ENCODE measurements at places on chromosomes 1 and 21.

GRCh38 chr1:168116327-168116799 lies 20.4 kb downstream of the GPR161 start:
- DNase-seq = no peak

GRCh38 chr1:183206538-183207122 lies 20.6 kb downstream of the LAMC2 start:
- DNase-seq = no peak

DNA sequence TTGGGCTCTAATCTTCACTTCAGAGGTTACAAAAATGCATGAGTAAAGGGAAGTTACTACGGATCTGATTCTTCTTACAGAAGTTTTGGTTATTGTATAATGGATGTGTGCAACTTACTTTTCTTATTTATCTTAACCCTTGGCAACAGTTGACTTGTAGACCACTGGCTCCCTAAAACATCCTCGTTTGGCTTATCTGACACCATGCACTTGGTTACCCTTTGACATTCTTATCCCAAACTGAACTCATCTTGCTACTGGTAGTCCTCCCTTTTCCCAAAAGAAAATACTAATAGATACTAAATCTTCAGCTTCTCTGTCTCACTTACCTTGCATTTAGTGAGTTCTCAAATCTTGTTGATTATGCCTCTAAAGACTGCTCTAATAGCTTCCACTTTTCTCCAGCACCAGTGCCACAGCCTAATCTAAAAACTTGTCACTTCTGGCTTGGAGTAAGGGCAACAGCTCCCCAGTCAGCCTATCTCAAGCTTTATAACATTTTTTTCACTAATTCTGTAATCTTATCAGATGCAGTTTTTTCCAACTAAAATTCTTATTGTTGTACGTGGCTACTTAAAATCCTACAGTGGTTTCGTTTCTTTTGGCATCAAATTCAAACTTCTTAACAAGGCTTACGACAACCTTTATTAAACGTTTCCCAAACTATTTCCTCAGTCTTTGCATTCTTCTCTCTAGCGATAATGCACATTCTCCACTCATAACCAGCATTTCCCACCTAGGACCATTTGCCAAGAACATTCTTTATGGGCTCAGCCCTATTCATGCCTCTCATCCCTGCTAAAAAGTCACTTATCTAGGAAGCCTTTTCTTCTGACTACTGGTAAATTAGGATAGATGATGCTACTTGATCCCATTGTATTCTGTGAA lies 204.2 kb downstream of the KCNT2 start:
- DNase-seq = no peak

GRCh38 chr21:35575280-35575915 lies 484.9 kb downstream of the SETD4 start:
- DNase-seq = no peak

GRCh38 chr1:86823821-86824500 lies 90.0 kb downstream of the SELENOF start:
- no peak for DNase-seq

GRCh38 chr1:161241682-161242081 lies 3.7 kb upstream of the NR1I3 start:
- DNase-seq = no peak

- no peak for DNase-seq
Measured at GRCh38 chr1:79323239-79324025, 316.9 kb upstream of the ADGRL4 start.

DNA sequence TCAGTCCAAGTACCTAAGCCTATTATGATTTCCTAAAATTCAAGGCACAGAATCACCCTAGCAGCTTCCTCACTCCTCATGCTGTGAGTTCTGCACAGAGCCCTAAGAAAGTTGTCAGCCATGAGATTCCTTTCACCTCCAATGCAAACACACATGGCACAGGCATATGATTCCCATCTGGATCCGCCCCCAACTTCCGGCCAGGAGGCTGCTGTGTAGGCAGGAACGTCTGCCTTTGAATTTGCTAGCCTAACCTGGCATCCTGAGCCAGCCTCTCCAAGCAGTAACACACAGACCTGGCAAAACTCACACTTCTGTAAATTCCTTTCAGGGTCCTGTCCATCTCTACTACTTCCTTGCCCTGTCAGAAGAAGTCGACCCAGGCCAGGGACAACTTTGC lies 521.1 kb upstream of the BEND5 start:
- DNase-seq = no peak

DNA sequence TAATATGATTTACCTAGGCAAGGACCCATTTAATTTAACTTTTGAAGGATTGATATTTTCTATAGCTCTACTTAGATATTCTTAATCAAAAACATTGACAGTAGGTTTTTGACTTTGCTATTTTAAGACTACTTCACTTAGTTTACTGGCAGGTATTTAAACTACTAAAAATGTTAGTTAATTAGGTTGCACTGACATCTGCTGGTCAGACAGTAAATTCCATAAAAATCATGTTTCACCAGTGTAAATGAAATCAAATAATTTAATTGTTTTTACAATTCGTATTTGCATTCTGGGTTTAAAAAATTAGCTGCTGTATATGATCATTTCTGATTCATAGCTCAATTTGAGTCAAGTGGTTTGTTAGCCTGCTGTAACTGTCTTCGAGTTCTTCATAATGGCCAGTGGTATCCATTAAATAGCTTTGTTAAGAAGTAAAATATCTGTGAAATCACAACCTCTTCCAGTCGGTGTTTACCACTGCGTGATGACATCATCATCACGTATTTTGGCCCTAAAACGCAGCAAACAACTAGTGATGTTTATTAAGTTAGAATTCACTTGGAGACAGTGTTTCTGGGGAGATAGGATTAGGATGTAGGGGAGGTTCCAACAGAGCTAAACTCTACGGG lies 26.2 kb downstream of the EXTL2 start:
- no peak for DNase-seq

DNA sequence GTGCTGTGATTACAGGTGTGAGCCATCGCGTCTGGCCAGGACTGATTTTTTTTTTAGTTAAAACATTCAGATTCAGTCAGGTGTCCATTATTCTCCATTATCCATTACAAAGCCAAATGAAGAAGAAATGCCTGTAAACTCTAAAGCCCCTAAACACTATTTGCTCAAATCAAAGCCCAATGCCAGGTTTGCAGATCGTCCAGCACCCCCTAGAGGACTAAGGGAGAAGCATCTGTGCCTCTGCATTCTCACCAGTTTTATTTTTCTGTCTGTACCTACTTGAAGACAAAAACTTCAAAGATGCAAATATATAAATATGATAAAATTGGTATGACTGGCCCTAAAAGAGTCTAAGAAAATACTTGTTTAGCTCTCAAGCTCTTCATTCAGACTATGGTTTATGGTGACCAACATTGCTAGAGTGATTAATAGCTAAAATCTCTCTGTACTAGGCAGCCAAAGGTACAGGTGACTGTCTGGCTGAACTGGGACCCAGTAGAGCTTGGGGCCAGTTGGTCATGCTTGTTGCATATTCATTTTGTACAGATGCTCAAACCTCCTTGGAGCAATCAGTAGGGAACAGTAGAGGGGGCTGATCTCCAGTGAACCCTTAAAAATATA lies 138.4 kb downstream of the SYT2 start:
- no peak for DNase-seq

GRCh38 chr1:26858160-26858559 lies 4.8 kb upstream of the SFN start:
- no peak for DNase-seq

DNA sequence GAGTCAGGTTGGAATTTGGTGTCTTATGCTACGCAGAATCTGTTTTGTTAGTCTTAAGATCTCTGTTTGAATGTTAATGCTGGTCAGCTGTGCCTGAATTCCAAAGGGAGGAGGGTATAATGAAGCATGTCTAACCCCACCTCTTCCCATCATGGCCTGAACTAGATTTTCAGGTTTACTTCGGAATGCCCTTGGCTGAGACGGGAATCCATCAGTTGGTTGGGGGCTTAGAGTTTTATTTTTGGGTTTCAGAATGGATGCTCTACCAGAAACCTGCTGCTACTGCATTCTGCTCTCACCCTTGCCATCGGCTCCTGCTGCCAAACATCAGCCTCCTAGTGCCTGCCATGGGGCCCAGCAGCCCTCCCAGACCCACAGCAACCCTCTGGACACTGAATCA lies 24.1 kb upstream of the ETV3 start:
- DNase-seq = no peak

DNA sequence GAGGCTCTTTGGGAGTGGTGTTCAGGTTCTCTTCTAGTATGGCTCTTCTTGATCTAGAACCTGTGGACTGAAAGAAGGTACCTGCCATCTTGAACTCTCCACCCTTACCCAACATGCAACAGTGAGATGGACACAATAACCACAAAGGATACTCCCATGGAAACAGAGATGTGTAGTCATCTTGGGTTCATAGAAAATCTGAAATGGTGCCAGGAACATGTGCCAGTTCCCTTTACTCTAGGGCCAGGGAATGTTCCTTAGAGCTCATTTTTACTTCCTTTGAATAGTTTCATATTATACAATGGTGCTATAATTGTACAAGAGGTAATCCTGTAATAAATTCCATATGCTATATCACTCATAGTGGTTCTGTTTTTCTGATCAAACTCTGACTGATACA lies 13.2 kb upstream of the SCYL3 start:
- DNase-seq = no peak

DNA sequence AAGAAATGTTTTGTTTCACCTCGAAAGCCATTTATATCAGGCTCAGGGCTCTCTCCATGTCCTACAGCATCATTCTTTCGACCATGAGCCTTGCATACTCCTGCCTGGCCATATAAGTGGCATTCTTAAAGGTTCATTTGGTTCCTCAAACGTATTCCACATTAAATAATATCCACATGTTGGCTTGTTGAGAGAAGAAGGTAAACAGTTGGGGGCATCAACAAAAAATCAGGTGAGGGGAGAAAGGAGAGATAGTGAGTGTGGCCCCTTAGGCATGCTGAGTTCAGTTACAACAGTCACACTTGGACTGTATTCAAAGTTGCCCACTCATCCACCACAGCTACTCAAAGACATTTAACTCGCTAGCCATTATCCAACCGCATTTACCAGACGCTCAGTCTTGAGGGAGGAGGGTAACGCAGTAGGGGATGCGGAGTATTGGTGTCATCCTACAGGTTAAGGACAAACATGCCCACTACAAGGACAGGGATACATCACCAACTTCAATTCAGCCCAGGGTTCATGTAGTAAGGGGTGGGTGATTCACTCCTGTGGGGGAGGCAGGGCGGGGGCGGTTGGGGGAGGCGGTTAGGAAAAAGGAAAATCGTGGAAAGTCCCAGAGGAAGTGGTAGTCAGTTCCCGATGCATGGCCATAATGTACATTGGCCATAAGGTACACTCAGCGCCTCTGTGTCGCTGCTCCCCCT lies 1.4 kb downstream of the ZNF697 start:
- DNase-seq = no peak

DNA sequence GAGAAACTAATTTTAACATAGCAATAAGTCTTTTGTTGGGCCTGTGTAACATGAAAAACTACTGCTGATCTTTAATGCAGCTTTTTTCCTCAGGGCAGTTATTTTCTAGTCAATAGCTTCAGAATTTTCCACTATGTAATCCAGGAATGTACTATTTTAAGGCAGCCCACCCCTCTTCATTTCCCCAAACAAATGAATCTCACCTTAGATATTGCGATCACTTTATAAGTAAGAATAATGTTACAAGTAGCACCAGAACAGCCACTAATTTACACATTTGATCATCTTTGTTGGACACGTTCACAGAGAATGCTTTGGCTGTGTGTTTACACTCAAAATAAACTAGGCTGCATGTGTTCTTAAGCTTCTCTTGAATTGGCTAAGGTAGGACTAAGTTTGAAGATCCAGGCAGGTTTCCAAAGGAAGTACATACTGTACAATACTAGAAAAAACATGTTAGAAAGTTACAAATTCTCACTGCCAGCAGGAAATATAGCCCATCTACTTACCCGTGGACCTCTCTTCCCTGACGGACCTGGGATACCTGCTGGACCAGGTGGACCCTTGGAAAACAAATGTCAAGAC lies 41.7 kb downstream of the COL24A1 start:
- DNase-seq = no peak

- no peak for DNase-seq
Measured at GRCh38 chr1:172359491-172359999, 60.9 kb upstream of the C1orf105 start.

DNA sequence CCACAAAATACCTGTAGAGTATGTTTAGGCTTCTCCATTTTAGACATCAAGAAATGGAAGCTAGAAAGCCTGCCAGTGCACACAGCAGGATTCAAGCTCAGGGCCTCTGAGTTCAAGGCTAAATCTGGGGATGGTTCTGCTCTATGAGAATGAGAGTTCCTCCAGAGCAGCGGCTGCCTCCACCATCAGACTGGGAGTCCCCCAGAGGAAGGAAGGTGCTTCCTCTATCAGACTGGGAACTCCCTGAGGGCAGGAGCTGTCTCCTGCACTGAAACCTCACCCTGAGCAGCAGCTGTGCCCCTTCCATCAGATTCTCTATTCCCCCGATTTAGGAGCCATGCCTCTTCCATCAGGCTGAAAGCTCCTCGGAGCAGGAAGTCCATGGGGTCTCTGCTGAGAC lies 20.1 kb downstream of the PLA2G5 start:
- no peak for DNase-seq

GRCh38 chr1:18938707-18939070 lies 17.8 kb downstream of the IFFO2 start:
- DNase-seq = no peak

DNA sequence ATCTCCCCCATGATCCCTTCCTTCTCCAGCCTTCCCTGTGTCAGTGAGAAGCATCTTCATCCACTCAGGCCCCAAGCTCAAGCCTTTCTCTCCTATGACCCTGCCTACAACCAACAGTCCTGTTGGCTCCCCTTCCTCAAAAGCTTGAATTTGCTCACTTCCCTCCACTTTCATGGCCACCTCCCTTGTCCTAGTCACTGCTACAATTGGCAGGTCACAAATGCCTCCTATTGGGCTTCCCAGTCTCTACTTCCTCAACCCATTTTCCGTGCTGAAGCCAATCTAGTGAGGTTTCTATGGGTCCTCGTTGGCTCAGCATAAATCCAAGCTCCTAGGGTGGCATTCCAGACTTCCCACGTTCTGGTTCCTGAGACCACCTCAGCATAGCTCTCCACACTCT lies 40.2 kb upstream of the SLC6A9 start:
- no peak for DNase-seq

DNA sequence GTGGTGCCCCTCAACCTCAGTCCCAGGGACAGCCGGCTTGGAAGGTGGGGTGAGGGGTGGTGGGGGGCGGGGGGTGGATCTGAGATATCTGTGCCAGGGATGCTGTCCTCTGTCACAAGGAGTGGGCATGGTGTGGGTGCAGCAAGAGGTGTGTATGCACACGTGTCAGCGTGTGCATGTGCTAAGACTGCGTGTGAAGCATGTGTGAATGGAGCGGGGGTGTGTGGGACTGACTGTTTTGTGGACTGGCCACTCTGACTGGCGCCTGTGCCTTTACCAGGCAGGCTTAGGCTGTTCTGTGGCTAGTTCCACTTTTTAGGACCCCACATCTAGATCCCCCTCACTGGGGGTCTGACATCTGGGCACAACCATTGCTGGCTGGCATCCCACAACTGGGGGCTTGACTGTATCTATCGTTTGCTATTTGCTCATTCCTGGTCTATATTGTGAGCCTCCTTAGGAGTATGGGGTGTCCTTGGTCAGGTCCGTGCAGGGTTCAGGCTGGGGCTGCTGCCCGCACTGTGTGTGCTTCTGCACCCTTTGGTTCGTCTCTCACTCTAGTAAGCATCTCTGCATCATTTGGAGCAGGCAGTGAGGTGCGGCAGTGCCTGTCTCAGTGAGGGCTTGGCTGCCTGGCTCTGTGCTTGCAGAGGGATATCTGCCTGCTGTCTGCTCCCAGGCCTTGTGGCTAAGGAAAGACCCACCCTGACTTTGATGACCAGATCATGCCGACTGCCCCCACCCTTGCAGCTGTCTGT lies 1.9 kb downstream of the AMPD2 start:
- no peak for DNase-seq

GRCh38 chr1:26293911-26294463 lies 12.4 kb downstream of the UBXN11 start:
- no peak for DNase-seq

GRCh38 chr1:27060891-27061290 lies 48.2 kb upstream of the TENT5B start:
- no peak for DNase-seq
